Retina (tissue), 1 donor: ENCODE measurements at places on chromosomes 2 and 18.

GRCh38 chr2:139000131-139000785 lies 220.1 kb upstream of the NXPH2 start:
- no peak for DNase-seq

DNA sequence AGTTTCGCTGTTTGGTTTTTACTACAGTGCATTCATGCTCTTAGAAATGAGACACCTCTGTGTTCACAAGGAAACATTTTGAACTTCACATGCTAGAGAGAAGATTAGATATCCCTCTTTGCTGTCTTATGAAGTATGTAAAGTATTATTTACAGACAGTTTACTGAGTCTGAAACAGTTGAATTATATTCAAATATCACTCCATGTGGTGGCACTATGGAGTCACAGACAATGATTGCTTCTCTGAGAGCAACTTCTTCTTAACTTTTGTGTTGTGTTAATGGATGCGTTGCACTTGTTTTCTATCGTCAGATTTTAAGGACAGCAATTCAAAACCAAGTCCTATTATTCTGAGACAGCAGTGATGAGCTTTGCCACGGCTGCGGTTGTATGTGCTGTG lies 823.6 kb downstream of the GALR1 start:
- no peak for DNase-seq

- DNase-seq, result no peak
These were observed 967.3 kb downstream of the BCL11A start for GRCh38 chr2:59586176-59586575.

DNA sequence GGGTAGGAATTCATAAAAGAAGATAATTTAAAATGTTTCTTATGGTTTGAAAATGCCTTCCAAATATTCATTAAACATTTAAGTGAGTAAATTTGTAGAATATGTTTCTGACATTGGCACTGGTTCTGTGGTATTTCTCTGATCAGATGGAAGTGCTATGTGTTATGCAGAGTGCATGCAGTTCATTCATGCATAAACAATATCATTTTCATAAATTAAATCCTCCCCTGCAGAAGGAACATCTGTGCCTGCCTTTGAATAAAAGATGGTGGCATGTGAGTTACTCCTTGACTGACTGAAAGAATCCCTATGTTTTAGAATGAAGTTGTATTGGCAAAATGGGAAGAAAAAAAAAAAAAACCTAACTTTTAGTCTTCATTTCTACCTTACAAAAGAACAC lies 5.9 kb downstream of the NEUROD1 start:
- DNase-seq, result no peak

- DNase-seq, result no peak
These were observed 10.2 kb downstream of the C18orf32 start for GRCh38 chr18:49476664-49477411.

DNA sequence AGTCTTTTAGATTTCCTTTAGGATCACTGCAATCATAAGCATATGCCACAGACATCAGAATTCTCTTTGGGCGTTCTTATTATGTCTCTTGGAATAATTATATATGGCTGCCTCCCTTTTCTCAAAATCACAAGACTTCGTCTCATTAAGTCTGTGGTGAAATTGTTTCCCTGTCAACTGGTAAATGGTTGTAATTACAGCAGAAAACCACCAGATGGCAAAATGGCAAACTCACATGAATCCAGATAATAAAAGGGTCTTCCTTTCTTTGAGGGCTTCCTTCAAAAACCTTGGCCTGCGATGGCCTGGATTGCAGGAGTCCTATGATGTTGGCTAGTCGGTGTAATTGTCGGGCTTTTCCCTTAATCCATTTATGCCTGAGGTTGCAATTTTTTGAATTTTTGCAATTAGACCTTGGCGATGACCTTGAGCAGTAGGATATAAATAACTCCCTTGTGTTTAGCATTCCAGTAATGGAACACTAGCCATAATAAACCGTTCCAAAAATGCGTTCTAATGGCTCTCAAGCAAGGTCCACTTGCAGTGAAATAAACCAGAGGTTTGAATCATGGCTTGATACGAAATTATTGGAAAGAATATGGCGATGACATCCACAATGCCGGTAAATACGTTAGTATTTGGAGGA lies 656.4 kb downstream of the MBD2 start:
- peak; percentile 52 for DNase-seq

DNA sequence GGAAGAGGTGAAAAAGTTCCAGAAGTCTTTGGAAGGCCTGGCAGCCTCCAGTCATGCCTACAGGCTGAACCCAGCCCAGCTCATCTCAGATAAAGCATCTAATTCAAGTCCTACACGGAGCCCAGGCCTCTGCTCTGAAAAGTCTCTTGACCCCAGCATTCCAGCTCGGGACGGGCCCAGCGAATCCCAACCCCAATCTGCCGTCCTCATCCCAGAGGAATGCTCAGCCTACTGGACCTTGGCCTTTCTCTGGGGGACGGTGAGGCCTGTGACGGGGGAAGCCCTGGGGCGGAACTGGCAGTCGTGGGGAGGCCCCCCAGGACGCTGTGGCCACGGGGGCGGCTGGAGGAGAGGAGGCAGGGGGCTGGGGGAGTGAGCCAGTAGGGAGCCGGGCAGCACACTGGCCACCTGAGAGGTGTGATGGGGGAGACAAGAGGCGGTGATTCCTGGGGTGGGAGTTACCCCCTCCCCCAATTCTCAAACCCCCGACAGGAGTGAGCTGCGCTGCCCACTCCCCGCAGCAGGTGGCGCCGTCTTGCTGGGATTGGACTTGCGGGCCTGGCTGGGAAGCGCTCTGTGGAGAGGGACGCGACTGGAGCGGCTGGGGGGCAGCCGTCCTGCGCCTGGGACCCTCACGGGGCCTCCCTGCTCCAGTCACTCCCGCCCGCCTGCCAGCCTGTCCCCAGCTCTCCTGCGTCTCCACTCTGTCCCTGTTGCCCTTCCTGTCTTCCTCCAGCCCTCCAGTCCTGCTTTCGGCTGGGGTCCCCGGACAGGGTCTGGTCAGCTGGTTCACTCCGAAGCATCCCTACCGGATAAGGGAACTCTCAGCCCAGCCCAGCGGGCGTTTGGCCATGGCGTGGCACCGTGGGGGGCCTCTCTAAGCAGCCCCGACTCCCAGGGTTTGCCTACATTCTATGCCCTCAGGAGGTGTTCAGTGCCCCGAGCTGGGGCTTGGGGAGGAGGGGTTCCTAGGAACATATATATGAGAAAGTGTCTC lies 182.6 kb upstream of the HAAO start:
- peak; percentile 94 for DNase-seq

DNA sequence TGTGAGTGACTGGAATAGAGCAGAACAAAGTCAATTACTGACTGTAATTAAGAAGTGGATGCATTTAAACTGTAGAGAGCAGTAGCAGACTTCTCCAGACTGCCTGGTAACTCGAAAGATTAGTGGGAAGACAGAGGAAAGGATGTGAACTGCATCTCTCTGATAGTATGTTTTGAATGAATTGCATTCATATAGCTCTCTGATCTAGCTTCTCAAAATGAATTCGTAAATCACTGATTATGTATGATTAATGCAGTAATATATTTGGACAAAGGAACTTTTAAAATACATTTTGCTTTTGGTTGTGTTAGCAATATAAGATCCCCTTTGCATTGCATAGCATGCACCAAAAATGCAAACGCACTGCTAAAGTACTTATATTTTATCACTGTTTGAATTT lies 304.0 kb downstream of the ARHGAP15 start:
- no peak for DNase-seq

DNA sequence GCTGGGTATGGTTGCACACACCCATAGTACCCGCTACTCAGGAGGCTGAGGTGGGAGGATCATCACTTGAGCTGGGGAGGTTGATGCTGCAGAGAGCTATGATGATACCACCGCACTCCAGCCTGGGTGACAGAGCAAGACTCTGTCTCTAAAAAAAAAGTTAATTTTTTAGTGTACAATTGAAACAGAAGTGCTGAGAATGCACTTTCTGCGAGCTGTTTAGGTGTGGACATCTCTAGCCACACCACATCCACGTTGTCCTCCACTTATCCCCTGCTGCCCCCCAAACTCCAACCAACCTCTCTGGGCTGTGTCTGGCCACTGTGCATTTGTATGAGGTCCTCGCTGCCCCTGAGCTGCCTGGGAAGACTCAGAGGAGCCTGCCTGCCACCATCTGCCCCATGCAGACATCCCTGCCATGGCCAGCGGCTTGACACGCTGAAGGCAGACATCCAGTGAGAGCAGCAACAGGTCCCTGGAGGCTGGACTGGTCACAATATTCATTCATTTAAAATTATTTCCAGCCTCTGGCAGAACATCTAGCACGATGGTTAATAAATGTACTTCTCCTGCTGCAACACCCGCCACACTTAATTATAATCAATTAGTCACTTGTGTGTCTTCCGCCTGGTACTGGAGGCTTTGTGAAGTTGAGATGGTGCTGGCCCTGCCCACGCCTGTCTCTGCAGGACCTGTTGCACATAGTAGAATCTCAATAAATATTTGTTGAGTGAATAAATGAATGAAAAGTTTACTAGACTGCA lies 3.7 kb upstream of the AFF3 start:
- DNase-seq, result no peak

DNA sequence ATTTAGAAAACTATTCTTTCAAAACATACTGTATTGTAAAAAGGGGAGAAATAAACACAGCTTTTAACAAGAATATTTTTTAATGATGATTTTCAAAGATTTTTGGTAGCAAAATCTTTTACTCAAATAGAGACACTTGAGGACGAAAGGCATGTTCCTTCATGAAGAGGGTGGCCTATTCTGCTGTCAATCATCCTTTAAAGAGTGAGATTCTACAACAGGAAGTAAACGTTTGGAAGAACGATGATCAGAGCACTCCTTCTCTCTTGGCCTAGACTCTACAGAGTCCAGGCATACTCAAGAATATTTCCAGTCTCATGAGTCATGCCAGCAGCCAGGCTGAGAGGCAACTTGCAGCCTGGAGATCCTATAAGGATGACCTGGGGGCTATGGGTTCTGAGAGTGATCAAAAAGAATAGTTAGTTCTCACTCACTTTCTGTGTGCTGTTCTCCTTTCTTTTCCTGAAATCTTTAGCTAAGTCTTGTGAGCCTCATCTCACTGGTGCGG lies 62.4 kb upstream of the TCF4 start:
- DNase-seq, result no peak

DNA sequence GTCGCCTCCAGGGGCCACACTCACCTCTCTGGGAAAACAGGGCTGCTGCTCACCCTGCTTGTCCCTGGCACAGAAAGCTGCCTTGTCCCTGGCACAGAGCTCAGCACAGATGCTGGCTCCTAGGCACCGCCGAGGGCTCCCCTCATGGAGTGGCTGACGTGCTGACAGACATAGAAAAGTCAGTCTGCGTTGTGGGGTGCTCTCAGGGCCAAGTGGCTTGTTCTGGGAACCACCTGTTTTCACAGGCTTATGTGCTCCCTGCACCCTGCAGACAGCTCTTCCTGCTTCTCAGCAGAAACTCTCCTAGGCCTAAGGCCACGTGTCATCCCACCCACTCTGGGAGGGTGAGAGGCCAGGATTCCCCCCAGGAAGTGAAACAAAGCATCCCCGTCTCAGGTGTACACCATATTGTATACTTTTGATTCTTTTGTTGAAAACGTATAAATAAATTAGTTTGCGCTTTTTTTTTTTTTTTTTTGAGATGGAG lies 84.7 kb upstream of the TMEM200C start:
- DNase-seq, result no peak

DNA sequence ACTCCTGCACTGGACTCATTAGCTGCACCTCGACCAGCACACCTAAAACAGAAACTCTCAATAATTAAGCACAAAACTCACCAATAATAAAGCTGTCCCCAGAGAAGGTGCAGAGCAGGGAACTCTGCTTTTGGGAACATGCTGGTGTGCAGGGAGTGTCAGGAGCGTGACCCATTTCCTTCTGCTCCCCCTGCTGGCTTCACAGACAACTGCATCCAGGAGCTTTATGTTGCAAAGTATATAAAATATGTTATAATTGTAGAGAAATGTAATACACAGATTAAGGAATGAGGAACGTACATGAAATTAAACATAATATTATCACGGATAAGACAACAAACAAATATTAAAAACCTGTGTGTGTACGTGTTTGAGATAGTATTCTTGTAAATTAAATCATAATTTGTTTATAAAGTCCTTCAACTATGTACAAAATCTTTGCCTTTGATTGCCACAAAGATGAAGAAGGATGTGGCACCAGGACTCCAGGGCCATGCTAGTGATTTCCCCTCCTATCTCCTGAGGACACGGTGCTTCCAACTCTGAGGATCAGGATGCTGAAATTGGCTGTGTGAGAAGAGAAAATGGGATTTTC lies 68.6 kb upstream of the MAL start:
- peak; percentile 46 for DNase-seq

GRCh38 chr18:41060967-41061366 lies 894.1 kb upstream of the PIK3C3 start:
- DNase-seq, result no peak

- DNase-seq, result peak; percentile 63
These were observed 86.8 kb upstream of the SP3 start for GRCh38 chr2:174051741-174052583.

- DNase-seq, result peak; percentile 43
These were observed 171.5 kb downstream of the INO80D start for GRCh38 chr2:205914213-205915129.

DNA sequence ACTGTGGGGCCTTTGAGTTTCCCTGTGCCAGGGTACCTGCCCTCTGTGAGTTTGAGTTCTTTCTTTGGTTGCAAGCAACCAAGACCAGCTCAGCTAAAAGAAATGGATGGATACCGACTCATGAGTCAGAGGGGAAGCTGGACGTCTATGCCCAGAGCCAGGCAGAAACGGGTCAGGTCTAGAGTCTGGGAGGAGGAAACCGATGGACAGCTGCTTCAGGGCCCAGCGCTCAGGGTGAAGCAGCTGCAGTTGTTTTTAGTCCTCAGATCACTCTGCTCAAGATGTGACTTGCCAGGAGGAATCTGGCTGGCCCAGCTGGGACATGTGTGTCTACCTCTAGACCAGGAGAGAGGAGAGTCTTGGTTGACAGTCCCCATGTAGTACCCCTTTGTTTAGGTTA lies 10.1 kb upstream of the TYMS start:
- no peak for DNase-seq

- no peak for DNase-seq
These were observed 52.7 kb upstream of the NCK2 start for GRCh38 chr2:105691947-105692390.

- no peak for DNase-seq
These were observed 82.4 kb downstream of the SPTBN1 start for GRCh38 chr2:54538537-54538936.

- DNase-seq, result peak; percentile 77
These were observed 26.9 kb upstream of the KCTD1 start for GRCh38 chr18:26574958-26575864.

DNA sequence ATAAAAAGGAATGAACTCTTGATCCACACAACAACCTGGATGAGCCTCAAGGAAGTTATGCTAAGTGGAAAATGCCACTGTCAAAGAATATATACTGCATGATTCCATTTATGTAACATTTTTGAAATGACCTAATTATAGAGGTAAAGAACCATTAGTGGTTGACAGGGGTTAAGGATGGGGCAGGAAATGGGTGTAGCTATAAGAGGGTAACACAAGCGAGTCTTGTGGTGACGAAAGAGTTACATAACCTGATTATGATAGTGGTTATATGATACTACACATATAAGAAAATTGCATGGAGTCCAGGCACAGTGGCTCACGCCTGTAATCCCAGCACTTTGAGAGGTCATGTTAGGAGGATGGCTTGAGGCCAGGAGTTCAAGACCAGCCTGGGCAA lies 346.6 kb upstream of the PKDCC start:
- DNase-seq, result no peak
